ENCODE measurements at places on chromosomes 1 and 21. TPM values are rescaled to one million over a fixed set of nuclear protein-coding genes. Genes with fewer than 3 reads are reported as not detected.

DNA sequence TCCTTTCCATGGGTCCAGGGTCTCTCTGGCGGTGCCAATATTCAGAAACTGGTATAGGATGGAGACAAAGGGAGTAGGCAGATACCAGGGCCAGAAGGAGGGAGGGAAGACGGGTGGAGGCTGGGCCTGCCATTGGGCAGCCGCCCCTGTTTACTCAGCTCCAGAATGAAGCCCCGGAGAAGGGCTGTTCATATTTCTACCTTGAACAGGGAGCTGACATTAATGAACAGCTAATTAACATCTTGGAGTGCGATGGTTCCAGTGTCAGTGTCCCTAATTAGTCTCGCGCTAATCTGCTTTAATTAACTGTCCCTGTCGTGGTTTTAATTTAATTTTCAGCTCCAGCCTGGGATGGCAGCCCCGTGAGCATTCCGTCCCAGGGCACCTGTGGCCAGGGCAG is 113.8 kb downstream of the EPHB2 start:
- no peaks in the 10 kb centered on the region for H3K36me3 ChIP-seq
- H3K27me3 ChIP-seq = peaks cover 1% of the 10 kb centered on the region
- H3K27ac ChIP-seq = no peak overlapping the region
- H3K4me1 ChIP-seq = no peaks in the 10 kb centered on the region
- no peak overlapping the region for H3K4me3 ChIP-seq

GRCh38 chr1:108893141-108893530 is 16.4 kb downstream of the GPSM2 start:
- peaks cover 3% of the 10 kb centered on the region for H3K27me3 ChIP-seq
- no peak for DNase-seq
- H3K4me3 ChIP-seq = no peak overlapping the region
- no peaks in the 10 kb centered on the region for H3K36me3 ChIP-seq
- no peak overlapping the region for H3K27ac ChIP-seq

- H3K27ac ChIP-seq = peak overlapping the region; percentile 98
- peaks cover 33% of the 10 kb centered on the region for H3K36me3 ChIP-seq
- H3K4me1 ChIP-seq = peaks cover 55% of the 10 kb centered on the region
- no peaks in the 10 kb centered on the region for H3K27me3 ChIP-seq
Measured at GRCh38 chr1:153956997-153957715, 1.3 kb downstream of the CRTC2 start.

The KIFAP3 gene
- 14.7 TPM for total RNA-seq

DNA sequence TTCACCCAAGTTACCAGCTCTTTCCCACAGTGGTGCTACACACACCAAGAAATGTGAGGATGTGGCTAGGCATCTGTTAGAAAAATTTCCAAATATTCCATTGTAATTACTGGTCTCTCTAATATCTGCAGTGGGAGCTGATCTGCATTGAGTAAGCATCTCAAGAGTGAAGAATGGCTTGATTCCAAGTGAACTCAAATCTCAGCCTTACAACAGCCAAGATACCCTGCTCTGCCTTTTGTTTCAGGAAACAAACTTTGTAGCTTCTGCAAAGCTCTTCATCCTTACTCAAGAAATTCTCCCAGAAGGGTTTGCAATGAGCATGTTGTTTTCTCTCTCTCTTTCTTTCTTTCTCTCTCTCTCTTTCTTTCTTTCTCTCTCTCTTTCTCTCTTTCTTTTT is 181.1 kb downstream of the FCRL5 start:
- no peak overlapping the region for H3K27ac ChIP-seq
- H3K36me3 ChIP-seq = no peaks in the 10 kb centered on the region
- no peaks in the 10 kb centered on the region for H3K4me1 ChIP-seq
- DNase-seq = no peak
- peaks cover 10% of the 10 kb centered on the region for H3K27me3 ChIP-seq
- H3K4me3 ChIP-seq = no peak overlapping the region

GRCh38 chr21:34609244-34609932 is 5.5 kb downstream of the RCAN1 start:
- H3K27ac ChIP-seq = no peak overlapping the region
- DNase-seq = no peak
- no peaks in the 10 kb centered on the region for H3K36me3 ChIP-seq
- no peak overlapping the region for H3K4me3 ChIP-seq
- H3K27me3 ChIP-seq = no peaks in the 10 kb centered on the region
- H3K4me1 ChIP-seq = peaks cover 17% of the 10 kb centered on the region

- no peak overlapping the region for H3K4me3 ChIP-seq
- no peaks in the 10 kb centered on the region for H3K4me1 ChIP-seq
- no peak overlapping the region for H3K27ac ChIP-seq
- H3K36me3 ChIP-seq = no peaks in the 10 kb centered on the region
- no peaks in the 10 kb centered on the region for H3K27me3 ChIP-seq
- DNase-seq = no peak
Measured at GRCh38 chr1:118884946-118885345, 103.2 kb downstream of the TBX15 start.

The TMEM82 gene
- total RNA-seq = not detected

DNA sequence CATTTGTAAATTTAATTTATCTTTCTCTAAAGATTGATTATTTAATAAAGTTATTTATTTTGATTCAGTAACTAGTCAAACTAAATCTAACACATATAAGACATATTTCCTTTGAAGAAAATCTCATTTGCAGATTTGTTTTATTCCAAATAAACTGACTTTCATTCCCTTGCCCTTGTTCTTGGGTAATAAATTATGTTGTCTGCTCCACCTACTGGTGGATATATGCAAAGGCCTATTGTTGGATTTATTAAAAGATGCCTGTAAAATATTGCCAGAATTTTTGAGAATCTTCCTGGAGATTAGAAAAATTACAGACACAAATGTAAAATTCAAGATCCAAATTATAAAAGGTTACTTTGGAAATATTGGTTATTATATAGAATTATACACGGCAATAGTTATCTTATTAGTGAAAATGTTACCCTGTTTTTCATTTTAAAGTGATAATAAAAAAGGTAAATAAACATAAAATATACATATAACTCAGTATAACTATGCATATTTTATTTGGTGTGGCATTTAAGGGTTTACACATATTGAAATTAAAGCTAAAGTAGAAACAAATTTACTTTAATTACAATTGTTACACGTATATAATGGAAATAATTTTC is 116.1 kb downstream of the SPATA17 start:
- no peak overlapping the region for H3K4me3 ChIP-seq
- DNase-seq = no peak
- H3K27ac ChIP-seq = no peak overlapping the region

GRCh38 chr21:27268290-27268689 is 301.4 kb upstream of the ADAMTS5 start:
- no peak overlapping the region for H3K27ac ChIP-seq
- H3K4me1 ChIP-seq = no peaks in the 10 kb centered on the region
- H3K4me3 ChIP-seq = no peak overlapping the region
- DNase-seq = no peak

DNA sequence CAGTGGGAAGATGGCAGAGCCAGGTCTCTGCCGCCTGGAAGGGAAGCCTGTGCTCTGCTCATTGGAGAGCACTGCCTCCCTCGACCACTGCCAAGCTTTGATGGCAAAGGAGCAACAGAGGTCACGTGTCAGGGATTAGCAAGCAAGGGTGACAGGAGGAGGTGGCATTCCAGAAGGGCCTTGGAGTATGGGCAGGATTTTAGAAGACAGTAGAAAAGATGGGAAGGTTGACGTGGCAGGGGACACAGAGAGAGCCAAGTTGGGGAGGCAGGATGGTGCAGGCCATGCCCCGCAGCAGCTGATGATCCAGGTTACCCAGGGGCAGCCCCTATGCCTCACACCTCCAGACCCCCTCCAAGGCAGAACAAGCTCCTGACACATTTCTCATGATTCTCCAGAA is 21.9 kb upstream of the LBR start:
- H3K4me1 ChIP-seq = peaks cover 44% of the 10 kb centered on the region
- H3K36me3 ChIP-seq = no peaks in the 10 kb centered on the region
- no peak for DNase-seq
- H3K27me3 ChIP-seq = no peaks in the 10 kb centered on the region
- no peak overlapping the region for H3K27ac ChIP-seq
- H3K4me3 ChIP-seq = no peak overlapping the region

DNA sequence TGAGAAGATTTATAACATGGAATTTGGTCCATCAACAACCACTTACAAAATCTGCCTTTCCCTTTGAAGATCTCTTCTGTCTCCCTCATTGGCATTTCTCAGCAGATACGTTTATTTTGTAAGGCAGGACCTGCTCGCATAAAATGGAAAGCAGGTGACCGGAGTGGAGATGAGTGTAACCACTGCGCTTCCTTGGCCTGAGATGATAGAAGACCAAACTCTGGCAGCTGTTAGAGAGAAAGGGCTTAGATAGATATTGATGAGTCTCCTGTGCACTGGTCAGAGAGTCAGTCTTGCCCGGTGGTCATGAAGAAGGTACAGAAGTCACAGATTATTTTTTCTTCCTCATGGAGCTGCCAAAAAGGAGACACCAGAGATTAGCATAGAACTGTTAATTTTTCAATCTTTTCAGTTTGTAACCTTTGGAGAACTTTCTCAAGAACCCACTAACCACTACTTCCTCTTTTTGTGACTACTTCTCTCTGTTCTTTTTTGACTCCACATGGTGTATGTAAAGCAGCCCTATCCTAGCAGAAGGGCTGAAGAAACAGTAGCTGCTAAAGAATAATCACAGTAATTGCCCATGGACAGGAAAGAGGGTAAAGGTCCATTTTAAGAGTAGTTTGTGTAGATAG is 47.6 kb downstream of the FCRL3 start:
- H3K27me3 ChIP-seq = peaks cover 1% of the 10 kb centered on the region
- H3K27ac ChIP-seq = no peak overlapping the region
- DNase-seq = no peak

DNA sequence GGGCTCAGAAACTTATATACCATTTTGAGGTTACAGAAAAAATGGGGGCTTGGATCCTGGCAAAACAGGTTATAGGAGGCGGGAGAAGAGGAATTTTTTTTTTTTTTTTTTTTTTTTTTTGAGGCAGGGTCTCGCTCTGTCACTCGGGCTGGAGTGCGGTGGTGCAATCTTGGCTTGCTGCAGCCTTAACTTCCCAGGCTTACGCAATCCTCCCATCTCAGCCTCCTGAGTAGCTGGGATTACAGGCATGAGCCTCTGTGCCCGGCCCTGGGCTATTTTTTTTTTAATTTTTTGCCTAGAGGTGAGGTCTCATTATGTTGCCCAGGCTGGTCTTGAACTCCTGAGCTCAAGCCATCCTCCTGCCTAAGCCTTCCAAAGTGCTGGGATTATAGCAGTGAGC is 24.7 kb downstream of the MROH7 start:
- H3K36me3 ChIP-seq = no peaks in the 10 kb centered on the region
- no peaks in the 10 kb centered on the region for H3K4me1 ChIP-seq
- H3K27ac ChIP-seq = no peak overlapping the region
- DNase-seq = no peak

DNA sequence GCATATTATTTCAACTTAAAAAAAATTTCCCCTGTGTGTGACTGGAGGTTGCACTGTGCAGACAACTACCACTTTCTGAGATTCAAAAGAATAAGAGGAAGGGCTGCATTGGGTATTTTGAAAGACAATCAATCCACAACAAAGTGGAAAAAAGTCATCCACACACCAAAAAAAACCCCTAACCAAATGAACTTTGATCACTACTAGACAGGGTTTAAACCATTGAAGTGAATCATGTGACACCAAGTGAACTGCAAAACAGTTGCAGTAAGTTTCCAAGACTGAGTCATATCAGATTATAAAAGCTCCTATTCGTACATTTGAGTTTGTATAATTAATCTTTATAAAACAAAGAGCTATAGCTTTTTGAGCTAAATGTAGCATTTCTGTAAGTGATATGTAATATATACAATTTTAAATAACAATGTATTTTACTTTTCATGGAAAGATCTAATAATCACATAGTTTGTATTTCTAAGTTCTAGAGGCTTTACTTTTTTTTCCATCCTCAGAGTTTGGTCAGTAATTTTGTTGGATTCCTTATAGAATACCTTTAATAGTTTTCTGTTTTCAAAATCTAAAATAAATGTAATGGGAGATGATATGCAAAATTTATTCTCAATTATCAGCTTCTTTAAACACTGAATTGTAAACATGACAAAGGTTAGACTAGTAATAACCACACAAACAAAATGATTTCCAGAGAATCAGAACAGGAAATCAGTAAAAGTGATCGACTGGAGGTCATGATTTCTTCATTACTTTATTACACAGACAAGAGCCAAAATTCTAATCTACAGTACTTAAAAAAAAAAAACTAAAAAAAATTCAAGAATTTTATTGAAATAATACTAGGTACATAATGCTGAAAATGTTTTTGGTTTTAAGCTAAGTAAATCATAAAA is 50.5 kb upstream of the GFI1 start:
- H3K36me3 ChIP-seq = peaks cover 63% of the 10 kb centered on the region
- peak; percentile 27 for DNase-seq
- no peaks in the 10 kb centered on the region for H3K27me3 ChIP-seq
- peaks cover 80% of the 10 kb centered on the region for H3K4me1 ChIP-seq
- H3K4me3 ChIP-seq = peak overlapping the region; percentile 64
- peak overlapping the region; percentile 89 for H3K27ac ChIP-seq

The CDCA8 gene
- total RNA-seq = 56.0 TPM

- H3K4me3 ChIP-seq = no peak overlapping the region
- no peak overlapping the region for H3K27ac ChIP-seq
- peaks cover 2% of the 10 kb centered on the region for H3K36me3 ChIP-seq
Measured at GRCh38 chr1:38440402-38440801, 393.8 kb upstream of the POU3F1 start.

DNA sequence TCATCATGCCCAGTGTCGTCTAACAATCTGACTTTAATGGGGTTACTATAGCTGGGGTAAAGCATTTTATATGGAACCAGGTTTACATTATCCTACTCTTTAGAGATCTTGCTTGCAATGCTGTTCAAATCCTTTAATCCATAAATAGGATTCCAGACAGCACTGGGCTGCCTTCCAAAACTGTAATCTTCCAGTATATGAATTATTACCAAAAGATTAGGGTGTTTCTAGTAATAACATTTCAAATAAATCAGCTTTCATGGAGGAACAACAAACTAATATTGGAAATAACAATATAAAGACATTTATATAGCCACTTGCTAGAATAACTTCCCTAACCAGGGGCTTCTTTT is 88.6 kb upstream of the PLXNA2 start:
- H3K36me3 ChIP-seq = no peaks in the 10 kb centered on the region
- peaks cover 28% of the 10 kb centered on the region for H3K27me3 ChIP-seq
- no peaks in the 10 kb centered on the region for H3K4me1 ChIP-seq
- DNase-seq = no peak
- H3K27ac ChIP-seq = no peak overlapping the region

- no peak overlapping the region for H3K4me3 ChIP-seq
- DNase-seq = no peak
- H3K27ac ChIP-seq = no peak overlapping the region
- H3K4me1 ChIP-seq = no peaks in the 10 kb centered on the region
- no peaks in the 10 kb centered on the region for H3K36me3 ChIP-seq
Measured at GRCh38 chr1:161994175-161994668, 29.4 kb downstream of the OLFML2B start.
